ENCODE measurements at places on chromosomes 4 and X.

DNA sequence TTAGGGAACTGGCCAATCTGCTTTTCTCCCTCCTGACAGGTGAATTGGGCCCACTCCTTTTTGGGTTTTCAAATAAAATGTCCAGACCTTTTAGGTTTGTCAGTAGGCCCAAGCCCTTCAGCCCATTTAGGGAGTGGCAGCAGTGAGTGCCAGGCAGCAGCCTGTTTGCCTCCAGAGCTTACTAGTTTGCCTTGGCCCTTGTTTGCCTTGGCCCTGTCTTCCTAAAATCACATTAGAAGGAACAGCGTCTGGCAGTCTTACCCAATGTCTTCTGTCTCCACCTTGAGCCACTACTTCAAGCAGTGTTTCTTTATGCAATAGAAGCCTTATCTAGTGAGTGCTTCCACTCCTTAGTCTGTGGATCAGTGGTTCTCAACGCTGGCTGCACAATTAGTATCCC lies 117.1 kb downstream of the TMEM164 start:
- DNase-seq, result no peak

- DNase-seq, result no peak
These were observed 277.8 kb upstream of the EMCN start for GRCh38 chr4:100795581-100795980.

- DNase-seq, result no peak
These were observed 268.8 kb downstream of the BCOR start for GRCh38 chrX:39828971-39829370.

GRCh38 chr4:4269331-4269731 lies 20.6 kb downstream of the LYAR start:
- DNase-seq, result peak; percentile 14

- no peak for DNase-seq
These were observed 293.9 kb downstream of the RAB28 start for GRCh38 chr4:13190093-13190721.

GRCh38 chrX:7215842-7216241 lies 67.9 kb upstream of the PUDP start:
- DNase-seq, result no peak

DNA sequence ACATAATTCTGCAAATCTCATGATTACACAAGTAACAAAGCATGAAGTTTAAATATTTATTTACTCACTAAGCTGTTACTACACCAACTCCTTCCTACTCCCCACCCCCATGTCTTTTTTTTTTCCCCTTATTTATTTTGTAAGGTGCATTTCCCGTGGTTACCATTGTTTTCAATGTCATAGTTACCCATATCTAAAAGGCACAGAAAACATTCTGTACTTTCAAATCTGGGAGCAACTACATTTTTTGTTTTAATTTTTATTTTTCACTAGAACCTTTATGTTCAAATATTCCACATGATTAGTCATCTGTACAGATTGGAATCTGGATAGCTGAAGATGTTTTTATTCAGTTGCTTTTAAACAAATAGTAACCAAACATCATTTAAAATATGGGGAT lies 62.8 kb downstream of the PPP3CA start:
- DNase-seq, result no peak

All from stimulated activated CD8-positive, alpha-beta memory T cell treated with anti-CD3 and anti-CD28 coated beads, Interleukin-4, amount 100 ng/mL, for 24 hours (primary cell).